Upper lobe of left lung (tissue), 6 donors: ENCODE measurements at places on chromosomes 4 and X.

DNA sequence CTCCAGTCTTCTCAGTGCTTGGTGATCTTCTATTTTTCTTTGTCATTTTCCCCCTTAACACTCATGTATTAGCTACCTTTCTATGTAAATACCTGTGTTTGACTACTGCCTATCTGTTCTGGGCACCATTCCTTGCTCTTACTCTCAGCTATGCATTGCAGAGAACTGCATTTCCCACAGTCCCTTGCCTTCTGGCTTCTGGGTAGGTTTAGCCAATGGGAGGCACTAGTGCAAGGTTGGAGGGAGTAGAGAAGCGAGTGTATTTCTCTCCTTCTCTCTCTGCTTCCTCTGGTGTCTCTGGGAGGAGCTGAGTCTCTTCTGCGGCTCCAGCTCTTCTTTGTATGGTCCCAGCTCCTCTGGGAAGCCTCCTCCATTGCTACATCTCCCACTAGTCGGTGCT is 50.5 kb downstream of the CWH43 start:
- no peak for DNase-seq

GRCh38 chr4:123072060-123072459 is 149.7 kb upstream of the NUDT6 start:
- DNase-seq = no peak

DNA sequence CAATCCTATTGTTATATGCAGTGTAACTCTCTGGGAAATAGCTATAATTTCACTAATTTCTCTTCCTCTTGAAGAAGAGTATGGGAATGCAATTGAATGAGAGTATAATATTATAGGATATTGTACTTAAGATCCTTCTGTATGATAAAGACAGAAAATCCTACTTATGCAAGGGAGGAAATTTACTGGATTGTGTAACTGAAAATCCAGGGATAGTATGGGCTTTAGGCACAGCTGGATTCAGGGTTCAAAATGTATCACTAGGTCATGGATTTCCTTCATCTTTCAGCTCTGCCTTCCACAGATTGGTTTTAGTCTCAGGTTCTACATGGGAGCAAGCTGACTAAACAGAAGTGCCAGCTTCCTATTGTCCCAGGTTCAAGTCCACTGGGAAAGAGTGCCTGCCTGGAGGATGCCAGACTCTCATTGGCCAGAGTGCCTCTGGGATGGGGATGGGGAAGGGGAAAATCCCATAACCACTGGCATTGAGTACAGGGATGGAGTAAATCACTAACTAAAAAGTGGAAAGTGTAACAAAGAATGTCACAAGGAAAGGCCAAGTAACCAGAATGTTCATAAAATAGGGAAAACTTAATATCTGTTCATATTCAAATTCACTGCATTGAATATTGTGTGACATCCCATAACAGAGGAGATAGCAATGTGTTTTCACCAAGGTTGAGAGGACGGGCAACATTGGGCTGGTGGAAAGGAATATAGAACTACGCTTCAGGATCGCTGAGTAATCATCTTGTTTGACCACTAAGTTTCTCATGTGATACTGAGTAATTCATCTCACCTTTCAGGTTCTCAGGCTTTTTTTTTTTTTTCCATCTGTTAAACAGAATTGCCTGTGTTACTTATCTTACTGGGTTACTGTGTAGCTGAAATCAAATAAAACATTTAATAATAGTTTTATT is 75.7 kb downstream of the ANXA3 start:
- DNase-seq = no peak

DNA sequence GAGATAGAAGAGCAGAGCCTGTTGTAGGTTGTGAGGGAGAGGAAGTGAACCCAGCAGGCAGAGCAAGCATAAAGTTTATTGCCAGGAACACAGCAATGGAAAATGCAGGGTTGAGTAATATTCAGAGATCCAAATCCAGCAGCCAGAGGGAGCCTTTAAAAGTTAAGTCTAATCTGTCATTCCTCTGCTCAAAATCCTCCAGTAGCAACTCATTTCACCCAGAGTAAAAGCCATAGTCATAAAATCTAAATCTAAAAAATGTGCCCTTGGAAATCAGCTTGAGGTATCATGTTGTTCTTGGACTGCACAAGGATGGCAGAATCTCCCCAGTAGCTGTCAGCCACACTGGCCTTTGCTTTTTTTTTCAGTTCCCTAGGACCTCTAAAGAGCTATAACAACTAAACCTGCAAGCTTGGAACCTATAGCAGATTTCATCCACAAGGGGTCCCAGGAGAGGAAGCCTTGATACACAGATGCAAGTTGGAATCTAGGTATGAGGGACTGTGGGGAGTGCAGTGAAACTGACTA is 62.9 kb upstream of the FRAS1 start:
- no peak for DNase-seq

- no peak for DNase-seq
Measured at GRCh38 chr4:148052448-148052847, 320.6 kb downstream of the ARHGAP10 start.

DNA sequence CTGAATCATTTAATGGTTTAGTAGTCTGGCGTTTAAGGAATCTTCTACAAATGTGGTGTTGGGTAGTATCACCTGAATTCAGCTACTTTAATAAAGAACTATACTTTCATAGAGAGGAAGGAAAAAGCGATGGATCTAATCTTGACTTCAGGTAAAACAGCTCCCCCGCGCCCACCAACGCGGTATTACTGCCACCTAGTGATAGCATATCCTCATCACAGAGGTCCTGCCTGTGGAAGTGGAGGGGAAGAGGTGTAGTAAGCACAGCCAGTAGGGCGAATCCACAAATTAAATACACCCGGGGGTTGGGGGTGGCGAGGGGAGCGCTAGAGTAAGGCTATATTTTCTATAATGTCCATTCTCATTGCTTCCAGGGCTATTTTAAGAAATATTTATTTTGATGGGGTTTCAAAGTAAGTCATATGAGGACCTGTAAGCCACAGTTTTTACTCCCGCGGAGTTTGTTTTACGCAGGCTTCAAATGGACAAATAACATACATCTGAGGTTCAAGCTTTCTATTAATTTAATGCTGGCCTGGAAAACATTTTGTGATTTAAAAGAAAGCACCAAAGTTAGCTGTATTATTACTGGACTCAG is 8.3 kb upstream of the DAPP1 start:
- peak; percentile 77 for DNase-seq

GRCh38 chr4:63717384-63717783 is 691.9 kb downstream of the TECRL start:
- DNase-seq = no peak

- DNase-seq = no peak
Measured at GRCh38 chr4:180542445-180543100, 1700.6 kb upstream of the TENM3 start.

- DNase-seq = no peak
Measured at GRCh38 chr4:32462944-32463343, 1742.8 kb downstream of the PCDH7 start.
